ENCODE measurements at places on chromosomes 11 and 22.
A peak's percentile ranks its signal among the peaks of the same experiment; 100 is the strongest.

DNA sequence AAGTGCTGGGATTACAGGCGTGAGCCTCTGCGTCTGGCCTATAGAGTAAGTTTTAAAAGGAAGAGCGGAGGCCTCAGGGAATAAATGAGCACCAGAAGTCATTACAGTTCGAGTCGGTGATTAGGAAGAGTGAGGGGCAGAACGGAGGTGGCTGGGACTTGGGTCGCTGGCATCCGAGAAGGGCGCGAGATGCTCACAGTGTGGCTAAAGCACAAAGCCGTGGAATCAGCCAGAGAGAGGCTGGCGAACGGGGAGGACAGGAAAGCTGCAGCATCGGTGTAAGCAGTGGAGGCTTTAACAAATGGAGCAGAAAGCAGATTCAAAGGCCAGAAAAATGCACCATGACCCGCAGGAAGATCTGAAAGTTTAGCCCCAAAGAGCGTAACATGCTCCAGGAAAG, 2.7 kb upstream of the KRTAP5-4 start:
- DNase-seq: no peak

- DNase-seq: no peak
Observed at GRCh38 chr11:68667511-68668500, 16.5 kb upstream of the GAL start.

DNA sequence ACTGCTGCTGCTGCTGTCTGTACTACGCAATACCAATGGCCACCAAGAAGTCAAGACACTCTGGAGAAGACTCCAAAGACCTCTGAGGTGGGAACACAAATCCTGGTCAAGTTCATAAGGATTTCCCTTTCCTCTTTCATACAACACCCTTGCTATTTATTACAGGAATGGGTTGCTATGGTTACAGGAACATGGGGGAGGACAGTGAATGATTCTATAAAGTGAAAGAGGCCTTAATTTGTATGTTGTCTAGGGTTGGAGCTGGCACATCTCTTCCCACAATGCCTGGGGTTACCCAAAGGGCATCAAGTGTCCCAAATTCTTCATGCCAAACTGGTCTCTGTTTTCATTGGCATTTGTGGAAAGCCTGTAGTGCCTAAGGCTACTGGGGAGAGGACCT, 11.4 kb upstream of the SEC14L3 start:
- no peak for DNase-seq

DNA sequence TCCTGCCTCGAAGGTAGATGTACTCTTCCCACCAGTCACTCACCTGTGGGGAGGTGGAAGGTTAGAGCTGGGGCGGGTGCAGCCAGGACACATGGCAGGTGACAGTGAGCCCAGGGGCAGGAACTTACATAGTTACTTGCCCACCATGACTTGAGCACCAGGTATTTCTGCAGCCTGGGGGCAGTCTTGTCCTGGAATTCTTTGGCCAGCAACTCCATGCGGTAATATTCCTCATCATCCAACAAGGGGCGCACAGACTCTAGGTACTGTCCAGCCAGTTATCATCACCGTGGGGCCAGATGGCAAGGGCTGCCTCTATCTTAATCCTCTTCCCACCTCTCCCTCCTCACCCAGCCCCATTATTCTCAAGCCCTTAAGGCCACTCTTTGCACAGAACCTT, 2.2 kb downstream of the CPT1B start:
- no peak for DNase-seq

GRCh38 chr11:65546217-65546958, 11.8 kb downstream of the LTBP3 start:
- DNase-seq: peak; percentile 98

DNA sequence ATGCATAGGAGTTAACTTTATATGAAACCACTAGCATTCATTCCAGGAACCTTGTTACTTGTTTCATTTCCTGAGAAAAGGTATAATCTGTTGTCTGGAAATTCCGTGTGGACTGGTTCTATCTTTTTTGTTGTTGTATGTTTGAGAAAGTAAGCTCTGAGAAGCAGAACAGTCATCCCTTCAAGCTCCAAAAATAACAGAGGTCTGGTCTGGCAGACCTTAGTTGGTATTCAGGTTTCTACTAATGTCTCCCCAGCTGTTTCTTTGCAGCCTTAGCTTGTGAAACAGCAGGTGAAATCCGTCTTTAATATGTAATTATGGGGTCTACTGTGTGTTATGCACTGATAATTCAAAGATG, 2.4 kb downstream of the RNF121 start:
- DNase-seq: no peak

- no peak for DNase-seq
Observed at GRCh38 chr11:110724358-110724757, 12.1 kb upstream of the ARHGAP20 start.

GRCh38 chr22:41367680-41368542, 13.8 kb upstream of the TEF start:
- no peak for DNase-seq

DNA sequence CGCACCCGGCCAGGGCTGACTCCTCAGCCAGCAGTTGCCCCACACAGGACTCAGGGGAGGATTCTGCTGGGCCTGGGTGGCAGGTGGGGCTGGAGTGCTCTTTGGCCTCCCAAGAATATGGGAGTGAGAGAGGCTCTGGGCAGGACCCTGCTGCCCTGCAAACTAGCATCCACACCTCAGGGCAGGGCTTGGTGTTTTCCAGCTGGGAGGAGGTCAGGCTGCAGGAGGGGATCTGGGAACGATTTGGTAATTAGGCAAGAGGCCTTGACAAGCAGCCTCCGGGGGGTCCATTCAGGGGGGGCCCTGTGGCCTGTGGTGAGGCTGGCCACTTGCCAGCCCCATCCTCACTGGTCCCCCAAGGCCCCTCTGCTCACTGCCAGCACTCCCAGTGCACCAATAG, 35.8 kb downstream of the WNT11 start:
- DNase-seq: no peak

GRCh38 chr11:115409691-115410220, 94.5 kb downstream of the CADM1 start:
- no peak for DNase-seq

GRCh38 chr11:20626279-20626678, 26.9 kb downstream of the SLC6A5 start:
- DNase-seq: no peak

GRCh38 chr11:10400856-10401255, 54.2 kb upstream of the AMPD3 start:
- DNase-seq: no peak

- no peak for DNase-seq
Observed at GRCh38 chr22:20955548-20955947, 11.5 kb upstream of the AIFM3 start.

- DNase-seq: no peak
Observed at GRCh38 chr11:93772123-93772522, 12.0 kb upstream of the MED17 start.

DNA sequence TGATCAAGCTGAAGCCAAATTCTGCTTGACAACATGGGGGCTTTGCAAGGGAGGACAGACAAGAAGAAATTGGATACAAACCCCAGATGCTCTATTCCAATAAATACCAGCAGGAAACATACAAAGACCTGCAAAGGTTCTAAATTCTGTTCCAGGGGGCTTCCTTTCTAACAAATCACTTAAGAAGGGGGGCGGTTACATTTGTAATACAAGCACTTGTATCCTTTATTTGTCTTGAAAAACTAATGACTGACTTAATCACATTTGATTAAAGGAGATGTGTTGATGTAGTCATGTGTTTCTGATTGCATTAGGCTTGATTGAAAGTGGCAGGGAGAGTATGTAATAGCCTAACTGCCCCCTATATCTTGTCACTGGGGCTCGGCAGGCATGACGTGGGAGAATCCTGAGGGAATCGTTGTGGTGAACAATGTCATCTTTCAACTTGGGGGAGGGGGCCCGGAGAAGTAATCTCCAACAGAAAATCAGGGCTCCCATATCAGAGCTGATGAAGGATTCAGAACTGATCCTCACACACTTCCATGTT, 361.7 kb downstream of the INSC start:
- DNase-seq: no peak

- DNase-seq: no peak
Observed at GRCh38 chr22:47030143-47030661, 267.8 kb downstream of the TBC1D22A start.

- no peak for DNase-seq
Observed at GRCh38 chr22:20989323-20990138, 7.4 kb downstream of the LZTR1 start.

GRCh38 chr11:106156290-106156937, 79.0 kb downstream of the AASDHPPT start:
- no peak for DNase-seq

DNA sequence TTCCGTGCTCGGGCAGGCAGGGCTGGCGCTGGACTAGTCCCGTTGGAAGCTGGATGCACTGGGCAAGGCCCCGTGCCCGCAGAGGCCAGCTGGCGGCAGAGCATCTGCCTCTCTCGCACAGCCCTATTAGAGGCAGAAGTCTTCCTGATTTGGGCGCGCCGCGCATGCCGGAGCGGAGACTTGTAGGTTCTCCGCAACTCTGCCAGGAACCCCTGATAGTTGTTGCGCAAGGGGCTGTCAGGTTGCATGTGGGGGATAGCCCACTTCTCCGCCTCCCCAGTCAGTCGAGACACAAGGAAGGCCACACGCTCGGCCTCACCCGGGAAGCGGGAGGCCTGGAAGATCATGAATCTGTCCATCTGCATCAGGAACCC, 1.2 kb downstream of the RTL6 start:
- DNase-seq: no peak

GRCh38 chr11:33291004-33291777, 34.0 kb downstream of the HIPK3 start:
- no peak for DNase-seq

DNA sequence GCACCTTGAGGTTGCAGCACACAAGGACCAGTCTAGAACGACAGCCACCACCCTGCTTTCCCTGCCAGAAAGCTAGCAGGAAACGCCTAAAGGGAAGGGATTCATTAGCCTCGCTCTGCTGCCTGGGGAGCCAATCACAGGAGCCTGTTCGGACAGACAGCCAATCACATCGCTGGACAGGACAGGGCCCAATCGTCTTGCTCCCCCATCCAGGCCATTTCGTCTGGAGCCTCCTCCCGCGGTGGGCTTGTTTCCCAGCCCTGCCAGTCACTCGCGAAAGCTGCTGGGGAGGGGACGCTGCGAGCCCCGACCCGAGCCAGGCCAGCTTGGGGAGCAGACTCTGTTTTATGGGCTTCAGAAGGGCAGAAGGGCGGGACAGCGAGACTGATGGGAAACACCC, 79.8 kb upstream of the NCAM1 start:
- no peak for DNase-seq

GRCh38 chr11:119615003-119615881, 113.8 kb downstream of the NECTIN1 start:
- no peak for DNase-seq

GRCh38 chr22:32348031-32348611, 9.5 kb upstream of the RFPL3 start:
- DNase-seq: no peak

Measured in stimulated activated CD8-positive, alpha-beta memory T cell treated with anti-CD3 and anti-CD28 coated beads, Interleukin-4, amount 100 ng/mL, for 1 hour (primary cell).